Natural killer cell (primary cell): ENCODE measurements at places on chromosomes 7 and 10. TPM values are rescaled to one million over a fixed set of nuclear protein-coding genes. Genes with fewer than 3 reads are reported as not detected.
A peak's percentile ranks its signal among the peaks of the same experiment; 100 is the strongest.

DNA sequence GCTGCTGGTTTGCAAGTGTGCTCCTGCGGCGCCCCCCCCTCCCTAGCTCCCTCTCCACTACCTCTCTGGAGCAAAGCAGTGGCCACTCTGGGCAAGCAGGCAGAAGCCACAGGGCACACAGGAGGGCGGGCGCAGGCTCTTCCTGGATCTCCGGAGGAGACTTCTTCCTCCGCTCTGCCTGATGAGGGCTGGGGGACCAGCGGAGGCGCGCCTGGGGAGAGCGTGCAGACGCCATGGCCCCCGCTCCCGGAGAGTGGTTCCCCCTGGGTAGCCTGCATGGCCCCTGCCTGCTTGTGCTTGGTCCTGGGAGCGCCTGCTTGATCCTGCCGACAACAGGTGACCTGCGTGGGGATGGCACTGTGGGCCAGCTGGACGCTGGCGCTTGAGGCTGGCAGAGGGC lies 29.0 kb downstream of the ANKMY2 start:
- no peak for DNase-seq
- no peaks in the 10 kb centered on the region for H3K4me1 ChIP-seq
- H3K27me3 ChIP-seq = no peaks in the 10 kb centered on the region
- no peak overlapping the region for H3K27ac ChIP-seq

GRCh38 chr7:92782236-92782635 lies 54.1 kb downstream of the CDK6 start:
- H3K36me3 ChIP-seq = no peaks in the 10 kb centered on the region
- no peaks in the 10 kb centered on the region for H3K4me1 ChIP-seq
- DNase-seq = no peak
- no peaks in the 10 kb centered on the region for H3K27me3 ChIP-seq
- H3K4me3 ChIP-seq = no peak overlapping the region

- no peaks in the 10 kb centered on the region for H3K36me3 ChIP-seq
- peaks cover 12% of the 10 kb centered on the region for H3K4me1 ChIP-seq
- DNase-seq = no peak
- H3K27ac ChIP-seq = no peak overlapping the region
- H3K4me3 ChIP-seq = no peak overlapping the region
Observed at GRCh38 chr10:50993771-50994251, 80.5 kb upstream of the PRKG1 start.

DNA sequence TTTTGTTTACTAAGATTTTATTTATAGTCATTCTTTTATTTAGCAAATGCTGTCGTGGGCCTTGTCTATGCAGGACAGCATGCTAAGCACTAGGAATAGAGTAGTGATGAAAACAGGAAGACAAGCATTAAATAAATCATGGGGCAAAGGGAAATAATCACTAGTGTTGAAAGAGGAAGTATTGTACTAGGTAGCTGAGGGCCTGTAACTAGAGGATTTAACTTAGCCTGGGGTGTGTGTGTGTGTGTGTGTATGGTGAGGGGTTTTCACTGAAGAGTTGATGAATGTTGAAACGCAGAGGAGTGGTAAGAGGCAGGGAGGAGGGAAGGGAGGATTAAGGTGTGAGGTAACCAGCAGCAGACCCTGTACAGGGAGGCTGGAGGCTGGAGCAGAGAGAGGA lies 446.4 kb downstream of the SDK1 start:
- no peak for DNase-seq
- H3K36me3 ChIP-seq = no peaks in the 10 kb centered on the region
- no peak overlapping the region for H3K27ac ChIP-seq
- H3K27me3 ChIP-seq = no peaks in the 10 kb centered on the region

DNA sequence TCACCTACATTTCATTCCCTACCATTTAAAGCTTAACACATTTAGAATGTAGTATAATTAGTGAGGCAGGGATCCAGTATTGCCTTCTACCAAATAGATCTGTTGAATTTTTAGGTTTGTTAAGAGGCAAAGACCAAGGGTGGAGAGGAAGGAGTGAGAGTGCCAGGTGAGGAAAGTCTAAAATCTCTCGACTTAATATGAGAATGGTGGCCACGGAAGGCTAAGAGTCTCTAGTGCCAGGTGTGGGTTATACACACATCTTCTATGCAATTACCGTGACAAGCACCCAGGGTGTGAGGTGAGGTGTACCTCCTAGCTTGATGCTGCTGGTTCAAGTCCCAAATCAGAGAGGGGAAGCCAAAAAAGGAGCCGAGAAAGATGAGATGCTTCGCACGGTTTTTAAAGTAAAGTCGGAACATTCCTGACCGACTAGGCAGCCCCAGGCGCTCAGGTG lies 439 bp downstream of the IQUB start:
- peak; percentile 62 for DNase-seq
- H3K4me3 ChIP-seq = peak overlapping the region; percentile 82
- peaks cover 2% of the 10 kb centered on the region for H3K27me3 ChIP-seq
- H3K36me3 ChIP-seq = peaks cover under 1% of the 10 kb centered on the region
- peak overlapping the region; percentile 51 for H3K27ac ChIP-seq
- H3K4me1 ChIP-seq = peaks cover 18% of the 10 kb centered on the region

- no peaks in the 10 kb centered on the region for H3K36me3 ChIP-seq
- H3K4me1 ChIP-seq = peaks cover 36% of the 10 kb centered on the region
- H3K4me3 ChIP-seq = no peak within 1 kb of the TSS
- peak; percentile 21 for DNase-seq
- no peak within 1 kb of the TSS for H3K27ac ChIP-seq
Observed at GRCh38 chr10:70785190-70785589, at the start of gene TBATA. Gene TBATA, minus strand, starts transcription at chr10:70785377. Its CDS starts 1,998 bp downstream, at chr10:70783379.

GRCh38 chr7:134440067-134440466 lies 18.8 kb downstream of the AKR1B1 start:
- no peaks in the 10 kb centered on the region for H3K4me1 ChIP-seq
- no peaks in the 10 kb centered on the region for H3K27me3 ChIP-seq

Gene SEMA3A
- total RNA-seq = 0.21 TPM

Gene COL26A1
- 0.16 TPM for total RNA-seq

Gene PLEKHS1
- total RNA-seq = 0.90 TPM
